ENCODE measurements at places on chromosomes 3 and 15.

- DNase-seq = no peak
Measured at GRCh38 chr15:31457161-31457560, 130.5 kb downstream of the KLF13 start.

GRCh38 chr3:128794067-128794768, 68.2 kb downstream of the RAB7A start:
- DNase-seq = no peak

- no peak for DNase-seq
Measured at GRCh38 chr3:175082631-175083030, 223.5 kb downstream of the NAALADL2 start.

- DNase-seq = no peak
Measured at GRCh38 chr3:175111036-175111435, 251.9 kb downstream of the NAALADL2 start.

DNA sequence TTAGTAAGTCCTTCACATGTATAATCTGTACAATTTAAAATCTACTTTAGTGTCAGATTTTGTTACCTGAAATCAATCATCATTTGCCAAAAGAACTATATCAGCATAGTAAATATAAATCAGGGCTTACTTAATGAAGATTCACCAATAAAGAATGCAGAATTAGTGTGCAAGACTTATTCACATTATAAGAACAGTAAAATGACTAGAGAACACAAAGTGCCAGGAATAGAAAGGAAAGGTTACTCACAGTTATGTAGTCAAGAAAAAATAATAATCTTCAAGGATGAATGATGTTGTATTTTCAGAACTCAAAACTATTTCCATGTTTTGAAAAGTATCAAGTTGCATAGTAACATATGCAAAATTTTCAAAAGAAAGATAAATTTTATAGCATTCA, 891.9 kb downstream of the ROBO1 start:
- DNase-seq = no peak

GRCh38 chr15:71683411-71684274, 126.7 kb upstream of the NR2E3 start:
- DNase-seq = no peak
